ENCODE measurements at places on chromosomes 1 and 21. TPM values are rescaled to one million over a fixed set of nuclear protein-coding genes. Genes with fewer than 3 reads are reported as not detected.

GRCh38 chr21:44831227-44831860 is 13.5 kb upstream of the SUMO3 start:
- DNase-seq = no peak

DNA sequence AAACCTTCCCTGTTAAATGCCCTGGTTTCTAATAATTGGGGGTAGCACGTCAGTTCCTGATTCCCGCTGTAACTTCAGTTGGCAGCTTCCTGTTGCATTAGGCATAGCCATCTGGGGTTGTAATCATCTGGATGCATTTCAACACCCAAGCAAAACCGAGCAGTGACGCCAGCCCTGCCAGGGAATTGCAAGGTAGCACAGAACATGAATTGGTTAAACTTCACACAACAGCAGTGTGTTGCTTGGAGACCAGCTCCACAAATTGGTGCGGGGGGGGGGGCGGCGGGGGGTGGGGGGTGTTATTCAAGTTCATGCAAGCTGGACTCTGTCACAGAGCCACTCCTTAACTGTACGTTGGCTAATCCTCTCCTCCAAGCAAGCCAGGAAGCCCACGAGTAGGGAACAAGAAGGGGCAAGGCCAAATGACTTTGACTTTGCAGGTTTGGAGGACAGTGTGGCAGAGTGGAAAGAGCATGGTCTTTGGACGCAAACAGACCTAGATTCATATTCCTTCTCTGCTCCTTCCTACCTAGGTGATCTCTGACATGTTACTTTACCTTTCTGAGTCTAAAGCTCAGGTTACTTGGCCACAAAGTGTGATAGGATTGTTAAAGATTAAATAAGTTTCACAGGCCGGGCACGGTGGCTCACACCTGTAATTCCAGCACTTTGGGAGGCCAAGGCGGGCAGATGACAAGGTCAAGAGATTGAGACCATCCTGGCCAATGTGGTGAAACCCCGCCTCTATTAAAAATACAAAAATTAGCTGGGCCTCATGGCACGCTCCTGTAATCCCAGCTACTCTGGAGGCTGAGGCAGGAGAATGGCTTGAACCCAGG is 4.7 kb downstream of the LAX1 start:
- DNase-seq = peak; percentile 90

DNA sequence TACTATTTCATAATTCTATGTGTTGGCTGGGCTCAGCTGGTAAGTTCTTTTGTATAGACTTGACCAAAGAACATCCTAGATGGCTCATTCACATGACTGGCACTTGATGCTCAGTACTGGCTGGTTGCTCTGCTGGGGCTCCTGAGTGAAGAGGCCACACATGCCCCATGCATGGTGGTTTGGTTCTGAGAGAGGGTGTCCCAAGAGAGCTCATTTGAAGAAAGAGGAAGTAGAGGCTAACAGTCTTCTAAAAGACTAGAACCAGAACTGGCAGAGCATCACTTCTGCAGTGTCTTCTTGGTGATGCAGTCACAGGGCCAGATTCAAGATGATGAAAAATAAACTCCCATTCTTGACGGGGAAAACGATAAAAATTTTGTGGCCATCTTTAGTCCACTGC is 5.2 kb upstream of the BACH1 start:
- no peak for DNase-seq

- DNase-seq = no peak
Observed at GRCh38 chr21:22490049-22490448, 1491.8 kb downstream of the NCAM2 start.

- DNase-seq = no peak
Observed at GRCh38 chr1:84506729-84507453, 510 bp upstream of the GNG5 start.

DNA sequence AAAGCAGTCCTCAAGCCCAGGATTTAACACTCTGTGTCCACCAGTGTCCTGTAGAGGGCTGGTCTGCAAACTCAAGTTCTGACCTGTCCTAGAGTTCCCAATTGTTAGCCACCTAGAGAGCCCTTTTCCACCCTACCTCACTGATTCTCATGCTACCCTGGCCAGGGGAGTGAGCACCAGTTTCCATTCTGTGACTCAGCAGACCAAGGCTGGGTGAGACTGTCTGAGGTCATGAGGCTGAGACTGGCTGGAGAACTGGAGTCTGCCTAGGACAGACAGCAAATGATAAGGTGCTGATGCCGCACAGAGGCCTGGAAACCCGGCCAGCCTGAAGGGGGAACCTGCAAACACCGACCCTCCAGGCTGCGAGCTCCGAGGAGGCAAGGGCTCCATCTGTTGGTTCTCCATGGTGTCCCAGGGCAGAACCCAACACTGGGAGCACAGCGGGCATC is 13.7 kb downstream of the GLIS1 start:
- DNase-seq = no peak

GRCh38 chr1:172935062-172935592 is 115.6 kb downstream of the TNFSF18 start:
- no peak for DNase-seq

- no peak for DNase-seq
Observed at GRCh38 chr1:202416641-202417040, 68.1 kb downstream of the PPP1R12B start.

DNA sequence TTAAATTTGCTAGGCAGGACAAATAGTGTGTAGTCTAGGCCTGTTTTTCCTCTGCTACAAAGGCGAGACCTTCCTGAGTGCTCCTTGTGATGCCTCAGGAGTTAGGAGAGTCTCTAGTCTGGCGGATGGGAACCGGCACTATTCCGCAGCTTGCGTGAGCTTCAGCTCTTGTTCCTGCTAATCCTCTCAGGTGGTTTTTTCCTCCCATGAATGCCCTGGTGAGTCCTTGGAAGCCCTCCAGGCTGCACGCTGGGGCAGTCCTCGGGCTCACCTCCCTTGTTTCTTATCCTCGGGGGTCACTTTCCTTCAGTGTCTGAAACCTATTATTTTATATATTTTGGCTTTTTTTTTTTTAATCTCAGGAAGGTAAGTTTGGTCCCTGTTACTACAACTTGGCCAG is 28.2 kb downstream of the UTS2 start:
- DNase-seq = no peak

DNA sequence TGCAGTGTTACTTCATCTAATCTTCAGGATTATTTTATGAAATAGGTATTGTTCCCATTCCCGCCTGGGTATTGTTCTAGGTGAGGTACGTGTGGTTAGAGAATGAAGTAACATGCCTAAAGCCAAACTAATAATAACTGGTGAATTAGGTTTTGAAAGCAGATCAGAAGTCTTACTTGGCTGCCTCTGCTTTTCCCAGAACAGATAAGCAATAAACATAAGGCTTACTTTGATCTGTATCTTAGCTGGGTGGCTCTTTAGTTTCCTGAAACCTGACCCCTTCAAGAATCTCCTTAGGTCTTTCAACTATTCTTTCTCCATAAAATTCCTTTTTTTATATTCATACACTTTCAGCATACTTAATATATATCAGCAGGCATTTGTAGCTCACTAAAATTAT is 65.3 kb downstream of the VAV3 start:
- no peak for DNase-seq

DNA sequence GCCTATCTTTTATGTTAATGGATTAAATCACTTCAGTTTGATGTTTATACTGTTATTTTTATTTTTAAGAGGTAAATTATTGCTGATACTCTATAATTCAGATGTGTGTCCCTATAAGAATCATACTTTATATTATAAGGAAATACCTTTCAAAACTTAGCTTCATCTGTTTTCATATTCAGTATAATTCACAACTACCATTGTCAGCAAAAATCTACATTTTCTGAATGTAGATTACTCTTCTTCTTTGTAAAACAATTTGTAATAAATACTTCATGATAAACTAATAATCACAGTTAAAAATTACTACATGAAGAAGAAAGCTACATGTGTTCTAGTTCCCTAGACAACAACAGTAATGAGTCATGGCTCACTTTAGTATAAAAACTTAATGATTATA is 115.4 kb upstream of the SERTAD4 start:
- DNase-seq = no peak

- DNase-seq = no peak
Observed at GRCh38 chr1:221435504-221435904, 306.4 kb downstream of the DUSP10 start.

- DNase-seq = no peak
Observed at GRCh38 chr1:210648588-210649269, 320.0 kb downstream of the HHAT start.

GRCh38 chr1:89151047-89151446 is 24.8 kb downstream of the GBP7 start:
- DNase-seq = no peak

DNA sequence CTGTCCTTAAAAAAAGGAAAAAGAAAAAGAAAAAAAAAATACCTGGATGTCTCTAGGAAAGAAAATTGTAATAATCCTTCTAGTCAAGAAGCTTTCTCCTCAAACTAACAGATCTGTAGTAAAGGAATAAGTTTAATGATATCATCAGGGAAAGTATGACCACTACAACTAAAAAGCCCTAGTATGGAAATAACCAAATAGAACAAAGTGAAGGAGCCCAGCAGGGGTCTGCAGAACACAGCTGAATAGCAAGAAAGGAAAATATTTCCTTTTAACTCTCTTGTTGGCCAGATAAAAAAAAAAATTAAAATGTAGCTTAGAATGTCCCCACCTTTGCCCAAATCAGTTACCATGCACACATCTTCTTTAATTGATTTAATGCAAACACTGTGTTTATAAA is 43.2 kb downstream of the PRRX1 start:
- DNase-seq = no peak

The CYP4Z1 gene
- 2.5 TPM for total RNA-seq

The FAM78B gene
- total RNA-seq = 1.7 TPM

The LY9 gene
- total RNA-seq = 0.64 TPM

The GIPC2 gene
- total RNA-seq = 2.7 TPM

The TBX19 gene
- 0.87 TPM for total RNA-seq
